ENCODE measurements at places on chromosomes 2 and 18. TPM values are rescaled to one million over a fixed set of nuclear protein-coding genes. Genes with fewer than 3 reads are reported as not detected.

GRCh38 chr2:99470957-99471356, 18.9 kb downstream of the REV1 start:
- no peak for DNase-seq

Gene ATG4B
- total RNA-seq = 75.1 TPM

DNA sequence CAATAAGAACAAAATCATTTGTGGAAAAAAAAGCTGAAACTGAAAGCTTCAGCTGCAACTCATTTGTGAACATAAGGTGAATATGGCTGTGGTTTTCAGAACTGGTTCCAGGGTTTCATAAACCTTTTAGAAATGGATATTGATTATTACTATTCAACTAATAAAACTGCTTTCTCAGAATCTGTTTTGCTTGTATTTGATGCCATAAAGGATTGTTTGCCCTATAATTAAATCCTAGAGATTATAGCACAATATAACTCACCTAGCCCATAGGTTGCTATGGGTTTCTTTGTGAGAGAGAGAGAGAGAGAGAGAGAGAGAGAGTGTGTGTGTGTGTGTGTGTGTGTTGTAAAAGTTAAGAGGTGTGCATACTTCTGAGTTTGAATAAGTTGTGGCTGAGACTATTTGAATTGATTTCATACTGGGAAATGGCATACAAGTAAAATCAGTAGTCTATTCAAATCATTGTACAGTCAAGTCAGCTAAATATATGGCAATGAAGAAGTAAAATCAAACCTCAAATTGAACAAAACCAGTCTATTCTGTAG, 339.2 kb downstream of the ARHGAP15 start:
- DNase-seq = no peak

GRCh38 chr2:227472265-227473121, 537 bp downstream of the AGFG1 start:
- no peak for DNase-seq

Gene RPIA
- total RNA-seq = 2.0 TPM

Gene TMEM178A
- not detected for total RNA-seq

Gene CRYBA2
- total RNA-seq = not detected

DNA sequence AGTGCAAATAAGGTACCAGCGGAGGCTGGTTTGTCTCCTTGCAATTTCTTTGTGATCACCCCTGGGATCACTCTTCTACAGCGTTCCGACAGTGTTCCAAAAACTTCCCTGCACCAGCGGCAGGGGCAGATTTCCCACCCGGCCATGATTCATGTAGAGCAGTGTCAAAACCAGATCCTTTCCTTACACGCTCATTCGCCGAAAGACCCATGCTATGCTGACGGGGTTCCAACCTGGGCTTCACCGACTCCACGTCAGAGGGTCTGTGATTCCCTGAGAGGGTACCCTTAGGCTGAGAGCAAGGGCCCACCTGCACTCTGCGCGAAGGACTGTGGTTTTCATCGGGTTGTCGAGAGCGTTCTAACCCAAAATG, 423 bp upstream of the TTC27 start:
- DNase-seq = peak; percentile 55

Gene CAPG
- 12.3 TPM for total RNA-seq
